ENCODE measurements at places on chromosomes 1 and 21.

- DNase-seq, result no peak
These were observed 704 bp downstream of the CAPZA1 start for GRCh38 chr1:112620377-112620695.

DNA sequence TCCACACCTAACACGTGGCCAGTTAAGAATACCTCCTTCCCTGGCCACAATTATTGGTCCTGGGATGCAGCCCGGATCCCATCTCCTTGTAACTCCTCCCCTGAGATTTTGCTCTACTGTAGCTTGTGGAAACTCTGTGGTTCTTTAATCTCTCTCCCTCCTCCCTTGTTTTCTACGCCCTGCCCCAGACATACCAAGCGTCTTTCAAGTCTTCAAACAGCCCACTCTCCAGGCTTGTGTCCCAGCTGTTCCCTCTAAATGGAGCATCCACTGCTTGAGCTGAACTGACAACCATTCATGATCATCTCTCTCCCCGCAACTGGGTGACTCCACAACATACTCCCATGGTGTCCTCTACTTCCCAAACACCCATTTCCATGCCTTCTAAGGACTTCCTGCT is 111.6 kb downstream of the SIPA1L2 start:
- DNase-seq, result no peak

DNA sequence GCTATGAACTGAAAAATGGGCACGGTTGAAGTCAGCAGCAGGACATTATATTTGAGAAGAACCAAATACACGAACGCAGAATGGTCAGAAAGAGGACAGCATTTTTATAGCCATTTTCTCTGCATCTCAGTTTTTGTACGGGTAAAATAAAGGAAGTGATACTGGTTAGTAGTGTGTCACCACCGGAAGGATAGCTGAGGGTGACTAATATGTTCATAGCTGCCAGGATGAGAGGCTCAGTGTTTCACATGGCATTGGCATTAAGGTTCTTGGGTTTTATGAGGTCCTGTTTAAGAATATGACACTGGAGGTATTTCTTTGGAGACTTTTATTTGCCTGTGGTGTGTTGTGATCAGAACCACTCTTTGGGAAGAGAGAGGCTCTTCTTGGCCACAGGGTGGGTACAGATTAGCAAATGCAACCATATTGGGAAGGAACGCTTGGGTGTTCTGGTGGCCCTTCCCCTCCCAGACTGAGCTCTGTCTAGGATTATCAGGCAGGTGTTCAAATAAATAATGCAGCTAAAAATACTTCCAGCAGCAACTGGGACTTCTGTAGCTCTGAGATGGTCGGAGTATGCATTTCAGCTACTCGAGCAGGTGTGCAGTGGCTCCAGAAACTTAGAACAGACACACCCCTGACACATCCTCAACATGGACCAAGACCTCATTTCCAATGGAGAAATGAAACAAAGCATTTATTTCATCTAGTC is 158.2 kb downstream of the PBX1 start:
- DNase-seq, result no peak

DNA sequence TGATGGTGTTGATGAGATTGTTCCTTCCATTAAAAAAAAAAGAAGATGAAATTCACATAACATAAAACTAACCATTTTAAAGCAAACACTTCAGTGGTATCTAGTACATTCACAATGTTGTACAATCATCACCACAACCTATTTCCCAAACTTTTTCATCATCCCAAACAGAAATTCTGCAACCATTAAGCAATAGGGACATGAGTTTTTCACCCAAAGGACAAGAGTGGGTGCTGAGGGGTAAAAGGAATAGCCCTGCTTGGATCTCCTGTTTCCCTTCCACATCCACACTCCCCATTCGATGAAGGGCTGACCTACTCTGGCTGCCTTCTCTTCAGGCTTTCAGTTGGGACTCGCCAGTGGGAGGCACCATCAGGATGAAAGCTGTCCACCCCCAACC is 59.3 kb downstream of the SLC9A1 start:
- DNase-seq, result no peak

DNA sequence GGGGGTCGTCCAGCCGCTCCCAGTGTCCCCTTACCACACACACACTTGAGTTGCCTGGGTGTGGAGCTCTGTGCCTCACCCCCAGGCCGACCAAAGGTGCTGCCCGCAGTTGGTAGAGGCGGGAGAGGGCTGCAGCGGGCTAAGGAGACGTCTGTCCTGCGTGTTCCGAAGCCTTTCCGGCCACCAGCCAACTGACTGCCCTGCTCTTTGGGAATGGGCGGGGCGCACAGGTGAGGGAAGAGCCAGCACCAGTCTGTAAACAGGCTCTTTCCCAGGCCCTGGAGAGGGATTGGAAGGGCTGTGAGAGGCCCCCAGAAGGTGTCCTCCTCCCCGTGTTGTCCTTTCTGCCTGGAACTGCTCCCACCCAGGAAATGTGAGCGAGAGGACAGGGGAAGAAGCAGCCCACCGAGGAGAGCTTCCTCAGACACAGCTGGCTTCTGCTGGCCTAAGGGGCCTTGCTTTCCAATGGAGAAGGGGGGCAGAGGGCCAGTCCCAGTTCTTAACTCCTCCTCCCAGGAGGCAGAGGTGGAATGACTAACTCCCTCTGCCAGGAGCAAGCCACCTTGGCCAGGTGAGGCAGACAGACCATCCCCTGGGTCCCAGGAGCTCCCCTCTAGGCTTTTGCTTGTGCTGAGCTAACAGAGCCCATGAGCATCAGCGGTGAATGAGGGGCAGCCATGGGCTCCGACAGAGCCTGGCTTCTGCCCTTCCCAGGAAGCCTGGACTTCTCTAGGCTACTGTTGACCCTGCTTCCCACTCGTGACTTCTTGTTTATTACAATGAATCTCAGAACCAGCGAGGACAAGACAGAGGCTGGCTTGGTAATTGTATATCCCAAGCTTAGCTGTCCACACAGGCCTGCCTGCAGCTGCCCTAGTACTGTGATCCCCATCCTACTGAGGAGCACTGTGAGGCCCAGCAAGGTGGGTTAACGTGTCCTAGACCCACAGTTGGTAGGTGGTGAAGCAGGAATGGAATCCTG is 158.1 kb upstream of the COA6 start:
- DNase-seq, result no peak

DNA sequence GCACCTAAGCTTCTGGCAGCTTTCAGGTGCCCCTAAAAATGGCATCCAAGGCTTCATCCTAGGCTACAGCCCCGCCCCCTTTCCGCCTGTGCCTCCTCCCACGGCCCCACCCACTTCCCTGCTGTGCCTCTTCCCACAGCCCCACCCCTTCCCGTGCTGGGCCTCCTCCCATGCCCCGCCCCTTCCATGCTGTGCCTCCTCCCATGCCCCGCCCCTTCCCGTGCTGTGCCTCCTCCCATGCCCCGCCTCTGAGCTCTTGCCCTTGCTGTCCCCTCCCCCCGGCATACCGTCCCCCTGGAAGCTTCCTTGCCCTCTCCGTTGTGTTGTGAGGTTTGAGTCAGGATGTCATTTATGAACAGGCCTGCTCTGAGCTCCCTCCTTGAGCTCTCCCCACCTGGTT is 228.5 kb upstream of the AJAP1 start:
- DNase-seq, result no peak

- DNase-seq, result no peak
These were observed 187.3 kb downstream of the ATP6V1G3 start for GRCh38 chr1:198352975-198353695.

All from C1 segment of cervical spinal cord (tissue), 14 donors.